Lower leg skin (tissue), 4 donors: ENCODE measurements at places on chromosomes 6 and 20. TPM values are rescaled to one million over a fixed set of nuclear protein-coding genes. Genes with fewer than 3 reads are reported as not detected.

FAM209B gene
- 0.61 TPM for total RNA-seq

RNF39 gene
- 96.9 TPM for total RNA-seq

CCDC170 gene
- 1.1 TPM for total RNA-seq

C20orf144 gene
- not detected for total RNA-seq

NELFE gene
- 82.4 TPM for total RNA-seq

GDAP1L1 gene
- not detected for total RNA-seq

KCNB1 gene
- 0.30 TPM for total RNA-seq

SGK2 gene
- total RNA-seq = 1.8 TPM

CENPQ gene
- total RNA-seq = 2.5 TPM

EPPIN gene
- total RNA-seq = not detected

TSPO2 gene
- total RNA-seq = not detected

TRIM26 gene
- total RNA-seq = 40.4 TPM

FLRT3 gene
- 23.0 TPM for total RNA-seq

FAXC gene
- 0.38 TPM for total RNA-seq

ARHGAP18 gene
- 12.7 TPM for total RNA-seq

FKBP1C gene
- total RNA-seq = not detected

NQO2 gene
- total RNA-seq = 40.5 TPM

MAS1 gene
- not detected for total RNA-seq

VGLL2 gene
- total RNA-seq = not detected

SLC35D3 gene
- not detected for total RNA-seq

MUCL3 gene
- total RNA-seq = not detected

GLYATL3 gene
- total RNA-seq = not detected

DLL1 gene
- 53.7 TPM for total RNA-seq

DAAM2 gene
- 6.7 TPM for total RNA-seq

TBXT gene
- not detected for total RNA-seq

LAMP5 gene
- total RNA-seq = not detected

ZBTB12 gene
- total RNA-seq = 0.25 TPM

MRPS18B gene
- total RNA-seq = 64.8 TPM

NOTCH4 gene
- 6.7 TPM for total RNA-seq

CST5 gene
- total RNA-seq = not detected

KCNK5 gene
- total RNA-seq = 10.0 TPM

MAK gene
- total RNA-seq = not detected

ADGRF1 gene
- 1.0 TPM for total RNA-seq

BHLHE23 gene
- not detected for total RNA-seq

HEY2 gene
- total RNA-seq = 2.3 TPM

PABPC1L gene
- total RNA-seq = 8.1 TPM

ARHGAP40 gene
- total RNA-seq = 27.0 TPM

PBOV1 gene
- total RNA-seq = not detected

PRL gene
- not detected for total RNA-seq

RPS6KA2 gene
- total RNA-seq = 22.7 TPM

ASF1A gene
- 15.4 TPM for total RNA-seq

FGD2 gene
- total RNA-seq = 9.2 TPM

CCHCR1 gene
- total RNA-seq = 13.1 TPM

HLA-DRA gene
- total RNA-seq = 164 TPM

FAM209A gene
- total RNA-seq = not detected

VWA7 gene
- total RNA-seq = 4.8 TPM
